ENCODE measurements at places on chromosomes 2 and 18.

DNA sequence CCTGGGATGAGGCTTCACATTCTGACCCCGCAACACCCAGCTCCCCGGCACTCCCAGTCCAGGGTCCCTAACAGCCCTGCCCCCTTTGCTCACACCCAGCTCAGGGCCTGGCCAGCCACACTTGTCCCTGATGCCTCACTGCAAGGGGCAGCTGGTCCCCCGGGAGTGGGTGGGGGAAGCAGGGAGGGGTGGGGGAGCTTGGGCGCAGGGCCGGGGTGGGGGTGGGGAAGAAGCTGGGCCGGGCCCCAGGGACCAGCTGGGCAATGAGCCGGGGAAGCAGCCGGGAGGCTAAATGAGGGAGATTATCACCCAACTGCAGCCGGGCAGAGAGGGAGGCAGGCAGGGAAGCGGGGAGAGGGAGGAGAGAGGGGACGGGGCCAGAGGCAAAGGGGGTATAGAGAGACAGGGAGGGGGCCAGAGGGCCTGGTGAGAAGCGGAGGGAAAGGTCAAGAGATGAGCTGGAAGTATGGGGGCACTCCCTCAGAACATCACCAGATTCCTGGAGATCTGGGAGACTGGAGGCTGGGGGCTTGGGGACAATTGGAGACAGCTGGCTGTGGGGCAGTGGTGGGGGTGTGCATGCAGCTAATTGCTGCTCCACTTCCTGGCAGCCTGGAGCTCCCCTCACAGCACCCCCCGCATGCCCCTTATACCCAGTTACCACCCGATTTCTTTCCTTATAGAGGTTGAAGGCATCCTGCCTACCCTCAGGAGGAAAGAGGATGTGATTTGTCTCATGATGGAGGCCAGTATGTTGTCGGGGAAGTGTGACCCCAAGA is 2.5 kb upstream of the ASIC4 start:
- no peak for DNase-seq

- no peak for DNase-seq
Observed at GRCh38 chr18:78716022-78716421, 263.6 kb upstream of the SALL3 start.

DNA sequence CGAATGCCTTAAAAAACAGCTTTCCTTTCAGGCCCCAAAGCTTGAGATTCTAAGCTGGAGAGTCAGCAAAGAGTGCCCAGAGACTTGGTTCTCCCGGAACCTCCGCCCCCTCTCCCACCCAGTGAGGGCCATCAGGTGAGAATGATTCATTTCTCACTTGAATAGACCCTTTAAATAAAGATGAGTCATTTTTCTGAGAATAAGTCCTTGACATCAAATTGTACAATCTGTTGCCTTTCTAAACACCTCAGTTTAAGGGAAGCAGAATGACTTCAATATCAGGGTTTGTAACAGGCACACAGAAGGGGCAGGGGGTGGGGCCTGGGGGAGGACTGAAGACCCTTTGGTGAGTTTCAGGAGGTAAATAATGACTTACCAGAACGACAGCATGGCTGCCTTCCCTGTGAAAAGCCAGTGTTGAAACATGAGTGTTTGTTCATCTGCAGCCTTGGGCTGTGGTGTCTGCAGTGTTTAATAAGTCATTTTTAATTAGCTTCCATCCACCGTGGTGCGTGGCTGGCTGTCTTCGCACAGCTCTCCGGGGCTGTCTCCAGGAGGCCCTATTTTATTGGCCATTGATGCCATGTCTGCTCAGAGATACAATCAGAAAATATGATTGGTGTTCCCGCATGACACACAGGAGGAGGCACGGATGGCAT is 134.9 kb upstream of the ZNF236 start:
- DNase-seq: no peak

DNA sequence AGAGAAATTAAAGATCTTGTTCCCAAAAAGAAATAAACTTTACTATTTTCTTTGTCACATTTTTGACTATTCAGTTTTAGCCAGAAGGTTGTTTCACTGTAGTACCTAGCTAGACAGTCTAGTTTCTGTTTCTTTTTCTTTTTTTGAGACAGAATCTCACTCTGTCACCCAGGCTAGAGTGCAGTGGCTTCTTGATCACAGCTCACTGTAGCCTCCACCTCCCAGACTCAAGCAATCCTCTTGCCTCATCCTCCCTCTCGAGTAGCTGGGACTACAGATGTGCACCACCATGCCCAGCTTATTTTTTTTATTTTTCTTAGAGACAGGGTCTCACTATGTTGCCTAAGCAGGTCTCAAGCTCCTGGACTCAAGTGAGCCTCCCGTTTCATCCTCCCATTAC is 2.2 kb downstream of the RBM45 start:
- DNase-seq: no peak

DNA sequence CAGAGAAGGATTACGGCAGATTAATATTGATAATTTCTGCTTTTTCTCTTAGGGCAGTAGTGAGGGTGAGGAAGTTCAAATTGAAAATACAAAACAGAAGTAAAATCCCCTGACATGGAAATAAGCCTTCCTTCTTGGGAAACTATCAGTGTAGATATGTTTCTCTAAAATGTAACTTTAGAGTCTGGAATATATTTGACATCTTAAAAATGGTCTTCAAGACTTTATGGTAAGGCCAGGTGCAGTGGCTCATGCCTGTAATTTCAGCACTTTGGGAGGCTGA is 33.0 kb downstream of the INPP5D start:
- no peak for DNase-seq

- no peak for DNase-seq
Observed at GRCh38 chr2:30254685-30255001, 23.3 kb downstream of the LBH start.

- no peak for DNase-seq
Observed at GRCh38 chr2:197327472-197328098, 17.0 kb upstream of the ANKRD44 start.

DNA sequence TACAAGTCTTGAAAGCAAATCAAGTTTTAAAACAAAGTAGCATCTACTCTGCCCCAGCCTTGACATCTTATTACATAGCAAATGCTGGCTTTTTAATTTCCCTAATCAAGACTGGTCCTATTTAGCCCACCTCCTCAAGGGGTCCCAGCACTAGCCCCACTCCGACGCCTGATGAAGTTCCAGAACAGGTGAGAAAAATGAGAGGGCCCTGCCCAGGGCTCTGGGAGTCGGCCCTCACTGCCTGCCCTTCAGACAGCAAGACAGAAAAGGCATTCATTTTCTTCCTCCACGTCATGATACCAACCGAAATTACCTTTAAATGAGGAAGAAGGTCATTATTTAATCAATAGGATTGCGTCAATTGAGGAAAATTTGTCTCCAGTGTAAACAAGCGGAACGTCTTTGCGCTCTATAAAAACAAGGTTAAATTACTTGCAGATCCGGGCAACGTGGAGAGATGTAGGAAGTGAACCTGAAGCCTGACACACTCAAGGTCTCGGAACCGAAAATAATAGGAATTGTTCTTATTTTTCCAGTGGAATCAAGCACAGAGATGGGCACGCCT is 170.6 kb upstream of the PKDCC start:
- DNase-seq: no peak

Data from stimulated activated CD4-positive, alpha-beta T cell treated with anti-CD3 and anti-CD28 coated beads, TNF-alpha, amount 100 ng/mL, for 4 hours (primary cell).